ENCODE measurements at places on chromosomes 11 and 22.

- no peak for DNase-seq
Observed at GRCh38 chr11:57457643-57458023, 2.7 kb upstream of the RTN4RL2 start.

DNA sequence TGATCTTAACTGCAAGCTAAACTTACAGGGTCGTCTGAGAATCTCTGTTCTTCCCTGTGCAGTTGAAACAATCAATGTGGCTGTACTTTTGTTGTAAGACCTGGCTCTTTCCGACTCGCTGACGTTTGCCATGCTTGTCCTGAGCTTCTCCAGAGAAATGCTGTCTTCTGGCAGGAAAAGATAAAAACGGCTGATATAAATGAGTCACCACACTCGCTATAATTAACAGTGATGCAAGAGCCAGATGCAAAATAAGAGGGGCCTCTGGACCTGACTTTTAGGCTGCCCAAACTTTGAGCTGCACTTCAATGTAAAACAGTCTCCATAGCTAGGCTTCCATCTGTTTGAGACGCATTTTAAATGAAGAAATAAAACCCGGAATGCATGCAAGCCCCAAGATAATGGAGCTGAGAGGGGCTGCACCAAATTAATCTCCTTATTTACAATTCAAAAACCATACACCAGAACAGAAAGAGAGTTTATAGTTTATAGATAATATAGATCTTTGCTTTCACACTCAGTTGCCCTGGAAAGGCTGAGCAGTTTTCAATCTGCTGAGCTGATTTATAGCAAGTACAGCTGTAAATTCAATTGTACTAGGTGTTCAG lies 48.5 kb downstream of the WT1 start:
- no peak for DNase-seq

DNA sequence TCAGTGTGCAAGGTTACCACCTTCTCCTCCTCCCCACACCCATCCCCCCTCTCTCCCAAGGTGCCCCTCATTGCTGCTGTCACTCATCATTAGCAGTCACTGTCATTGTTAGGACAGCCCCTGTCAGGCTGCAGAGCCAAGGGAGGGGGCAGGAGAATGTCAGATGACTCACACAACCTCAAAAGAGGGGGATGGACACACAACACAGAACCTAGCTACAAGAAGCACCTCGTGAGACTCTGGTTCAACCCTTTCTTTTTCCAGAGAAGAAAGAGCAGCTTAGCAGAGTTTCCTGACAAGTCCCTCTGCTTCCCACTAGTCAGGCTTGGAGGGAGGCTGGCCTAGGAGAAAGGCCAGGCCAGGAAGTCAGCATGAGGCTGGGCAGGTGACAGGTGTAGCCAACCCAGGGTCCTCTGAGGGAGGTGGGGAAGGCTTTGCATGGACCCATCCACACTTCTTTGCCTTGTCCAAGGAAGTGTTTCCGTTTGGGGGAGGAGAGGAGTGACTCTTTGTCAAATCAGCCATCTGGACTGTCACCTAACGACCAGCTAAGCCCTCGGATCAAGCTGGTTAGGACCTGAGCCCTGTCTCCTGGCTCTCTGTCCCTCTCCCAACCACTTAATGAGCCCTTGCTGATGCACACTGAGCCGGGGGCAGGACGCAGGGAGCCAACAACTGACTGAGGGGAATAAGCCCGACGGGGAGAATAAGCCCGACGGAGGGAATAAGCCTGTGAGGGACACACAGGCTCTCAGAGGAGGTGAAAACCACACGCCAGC lies 18.3 kb downstream of the ADORA2A start:
- no peak for DNase-seq

DNA sequence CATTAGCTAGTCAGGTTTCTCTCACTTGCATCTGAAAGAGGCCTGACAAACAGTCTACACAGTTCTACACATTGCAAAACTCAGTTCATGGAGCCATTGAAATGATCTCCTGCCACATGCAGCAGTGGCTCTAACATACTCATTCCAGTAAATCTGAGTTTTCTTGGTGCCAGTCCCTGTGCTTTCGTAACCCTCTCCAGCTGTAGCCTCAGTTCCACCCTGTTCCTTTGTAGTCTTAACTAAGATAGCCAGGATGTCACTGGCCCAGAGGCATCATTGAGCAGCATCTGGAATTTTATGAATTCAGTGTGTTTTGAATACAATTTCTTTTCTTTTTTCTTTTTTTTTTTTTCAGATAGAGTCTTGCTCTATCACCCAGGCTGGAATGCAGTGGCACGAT lies 37.4 kb upstream of the ZBED5 start:
- DNase-seq: no peak

- no peak for DNase-seq
Observed at GRCh38 chr11:83072350-83073242, 899 bp upstream of the RAB30 start.

GRCh38 chr11:16154715-16155396 lies 201.5 kb downstream of the SOX6 start:
- DNase-seq: no peak

DNA sequence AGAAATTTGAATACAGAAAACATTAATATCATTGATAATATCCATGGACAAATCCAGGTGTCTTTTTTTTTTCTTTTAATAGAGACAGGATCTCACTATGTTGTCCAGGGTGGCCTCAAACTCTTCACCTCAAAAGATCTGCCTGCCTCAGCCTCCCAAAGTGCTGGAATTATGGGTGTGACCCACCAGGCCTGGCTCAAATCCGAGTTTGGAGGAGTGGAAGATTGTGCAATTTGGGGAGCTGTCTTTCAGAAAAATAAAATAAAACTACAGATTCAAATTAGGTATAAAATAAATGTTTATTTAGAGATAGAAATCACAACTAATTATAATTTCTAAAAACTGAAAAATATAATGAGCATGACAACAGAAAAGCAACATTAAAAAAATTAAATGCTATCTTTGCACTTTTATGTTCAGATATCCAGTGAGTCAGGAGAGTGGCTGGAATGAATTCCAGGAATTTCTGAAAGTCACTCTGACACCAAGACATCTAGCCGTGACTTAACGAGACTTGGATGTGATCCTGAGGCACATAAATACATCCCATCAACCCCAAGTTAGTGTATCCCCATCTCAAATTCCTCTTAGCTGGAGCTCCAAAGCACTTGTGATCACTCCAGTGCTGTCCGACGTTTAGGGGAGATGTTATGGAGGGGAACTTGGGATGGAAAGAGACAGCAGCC lies 128.6 kb upstream of the THY1 start:
- DNase-seq: no peak

GRCh38 chr22:44331881-44332714 lies 19.3 kb upstream of the SHISAL1 start:
- DNase-seq: no peak

DNA sequence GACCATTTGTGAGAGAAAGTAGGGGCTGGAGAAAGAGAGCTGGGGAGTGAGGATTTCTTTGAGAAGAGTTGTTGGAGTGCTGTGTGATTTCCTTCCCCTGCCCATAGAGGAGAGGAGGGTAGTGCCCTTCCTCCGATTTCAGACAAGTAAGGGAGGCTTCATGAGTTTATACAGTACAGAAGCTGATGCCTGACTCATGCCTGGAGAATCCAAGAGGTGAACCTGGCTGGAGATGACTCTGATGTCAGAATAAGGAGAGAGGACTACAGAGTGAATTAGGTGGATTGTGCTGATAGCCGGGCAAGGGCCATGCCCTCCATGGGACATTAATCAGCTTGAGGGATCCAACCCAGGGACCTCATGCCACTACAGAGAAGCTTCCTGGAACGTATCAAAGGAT lies 91.6 kb downstream of the FAR1 start:
- no peak for DNase-seq

- DNase-seq: no peak
Observed at GRCh38 chr22:27420817-27421361, 380.7 kb downstream of the MN1 start.

GRCh38 chr11:17802491-17802890 lies 67.9 kb downstream of the KCNC1 start:
- no peak for DNase-seq

GRCh38 chr22:30538280-30538679 lies 8.3 kb downstream of the SEC14L6 start:
- DNase-seq: no peak

DNA sequence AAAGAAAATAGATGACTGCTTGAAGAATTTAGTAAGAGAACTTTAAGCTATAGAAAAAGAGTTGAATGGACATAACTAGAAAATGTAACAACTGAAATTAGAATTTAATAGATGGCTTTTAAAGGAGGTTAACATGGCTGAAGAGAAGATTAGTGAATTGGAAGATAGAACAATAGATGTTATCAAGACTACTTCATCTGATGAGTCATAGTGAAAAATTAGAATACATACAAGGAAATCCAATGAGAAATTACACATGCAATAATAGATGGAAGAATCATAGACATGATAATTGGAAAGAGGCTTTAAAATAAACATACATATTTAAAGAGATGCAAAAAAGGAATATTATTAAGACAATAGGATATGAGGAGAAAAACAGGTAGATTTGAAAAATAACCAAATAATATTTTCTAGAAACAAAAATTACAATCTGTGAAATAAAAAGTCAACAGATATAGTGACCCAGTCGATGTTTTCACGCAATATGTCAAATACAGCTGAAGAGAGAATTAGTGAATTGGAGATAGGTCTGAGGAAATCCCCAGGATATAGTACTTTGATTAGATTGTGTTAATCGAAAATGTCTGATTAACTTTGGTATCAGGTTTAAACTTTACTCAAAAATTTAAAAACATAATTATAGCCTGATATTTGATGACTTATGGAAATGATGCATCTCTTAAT lies 28.2 kb downstream of the CAT start:
- DNase-seq: no peak

GRCh38 chr11:35608502-35608901 lies 9.8 kb upstream of the FJX1 start:
- no peak for DNase-seq

DNA sequence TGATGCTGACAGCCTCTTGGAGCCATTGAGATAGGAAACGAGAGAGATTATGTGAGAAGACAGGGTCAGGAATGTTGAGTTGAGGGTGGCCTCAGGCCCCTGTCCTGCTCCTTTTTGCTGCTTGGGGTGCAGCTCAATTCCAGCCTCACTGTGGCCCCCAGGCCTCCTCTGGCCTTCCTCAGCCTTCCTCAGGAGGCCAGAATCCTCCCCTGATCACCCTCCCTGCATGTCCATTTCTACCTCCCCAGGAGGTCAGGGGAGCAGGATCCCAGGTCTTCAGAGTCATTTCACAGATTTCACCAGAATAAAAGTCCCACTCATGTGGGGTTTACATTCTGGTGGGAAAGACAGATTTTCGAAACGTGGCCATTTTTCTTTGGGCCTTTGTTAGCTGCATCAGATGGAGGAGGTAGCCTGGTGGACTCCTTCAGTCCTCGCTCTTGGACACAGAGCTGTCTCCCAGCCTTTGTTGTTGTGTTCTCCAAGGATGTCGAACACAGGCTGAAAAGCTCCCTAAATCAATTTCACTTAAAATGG lies 2.2 kb upstream of the KCNQ1OT1 start:
- DNase-seq: no peak

DNA sequence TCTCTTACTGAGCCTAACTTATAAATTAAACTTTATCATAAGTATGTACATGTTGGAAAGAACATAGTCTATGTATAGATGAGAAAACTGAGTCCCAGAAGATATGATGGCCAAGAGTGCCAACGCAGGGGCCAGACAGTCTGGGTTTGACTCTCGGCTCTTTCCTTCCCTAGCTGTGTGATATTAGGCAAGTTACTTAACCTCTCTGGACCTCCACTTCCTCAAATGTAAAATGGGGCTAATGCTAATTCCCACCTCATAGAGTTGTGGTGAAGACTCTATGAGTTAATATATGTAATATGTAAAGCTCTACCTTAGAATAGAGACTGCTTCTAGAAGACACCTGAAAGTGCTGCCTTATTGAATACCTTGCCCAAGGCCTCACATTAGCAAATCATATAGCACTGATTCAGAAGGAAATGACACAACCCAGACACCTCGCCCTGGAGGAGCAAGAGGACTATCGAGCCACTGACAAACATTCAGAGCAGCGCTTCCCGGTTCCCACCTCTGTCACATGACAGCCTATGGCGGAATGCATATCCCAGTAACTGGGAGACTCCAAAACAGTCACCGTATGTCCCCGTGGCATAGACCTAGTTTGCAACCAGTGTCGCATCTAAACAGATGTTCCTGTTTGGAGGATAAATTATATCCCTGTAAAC lies 11.3 kb upstream of the CCDC86 start:
- DNase-seq: no peak

DNA sequence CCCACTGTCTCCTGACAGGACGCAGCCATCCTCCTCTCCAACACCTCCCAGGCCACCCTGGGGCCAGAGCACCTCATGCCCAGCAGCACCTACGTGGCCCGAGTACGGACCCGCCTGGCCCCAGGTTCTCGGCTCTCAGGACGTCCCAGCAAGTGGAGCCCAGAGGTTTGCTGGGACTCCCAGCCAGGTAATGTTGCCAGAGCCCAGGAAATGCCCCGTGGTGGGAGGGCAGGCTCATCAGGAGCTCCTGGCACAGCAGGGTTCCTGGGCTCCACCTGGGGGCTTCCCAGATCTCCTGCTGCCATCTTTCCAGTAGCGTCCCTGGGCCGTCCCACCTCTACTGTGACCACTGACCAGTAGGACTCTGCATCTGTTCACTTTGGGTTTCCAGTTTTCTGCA lies 16.2 kb downstream of the CSF2RB start:
- no peak for DNase-seq

DNA sequence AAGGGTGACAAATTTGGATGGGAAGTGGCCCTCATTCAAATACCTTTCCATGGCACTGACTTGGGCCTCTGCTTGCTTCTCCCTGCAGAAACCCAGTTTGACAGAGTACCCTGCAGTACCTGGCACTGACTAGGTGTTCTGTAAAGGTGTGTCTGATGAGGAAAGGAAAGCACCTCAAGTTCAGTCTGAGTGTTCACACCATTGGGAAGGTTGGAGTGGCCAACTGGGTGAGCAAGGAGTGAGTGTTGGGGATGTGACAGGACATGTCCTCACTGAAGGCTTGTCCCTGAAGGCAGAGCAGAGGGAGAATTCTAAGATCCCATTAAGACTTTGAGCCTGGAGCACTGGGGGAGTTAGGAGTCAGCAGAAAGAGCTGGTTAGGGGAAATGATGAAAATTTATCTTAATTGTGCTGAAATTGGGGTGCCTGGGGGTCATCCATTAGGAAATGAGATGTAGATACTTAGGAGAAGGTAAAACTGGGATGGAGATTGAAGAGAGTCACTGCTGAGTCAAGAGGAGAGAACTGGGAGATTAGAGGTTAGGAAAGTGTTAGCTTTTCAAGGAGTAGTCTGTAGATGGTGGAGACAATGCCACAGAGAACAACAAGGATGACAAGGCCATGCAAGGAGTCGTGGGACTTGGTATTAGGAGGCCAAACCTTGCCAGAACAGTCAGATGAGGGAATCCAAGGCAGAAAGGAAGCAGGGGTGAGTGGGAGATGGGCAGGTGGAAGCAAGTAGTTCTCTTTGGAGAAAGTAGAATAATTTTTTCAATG lies 6.1 kb downstream of the SREBF2 start:
- DNase-seq: no peak

DNA sequence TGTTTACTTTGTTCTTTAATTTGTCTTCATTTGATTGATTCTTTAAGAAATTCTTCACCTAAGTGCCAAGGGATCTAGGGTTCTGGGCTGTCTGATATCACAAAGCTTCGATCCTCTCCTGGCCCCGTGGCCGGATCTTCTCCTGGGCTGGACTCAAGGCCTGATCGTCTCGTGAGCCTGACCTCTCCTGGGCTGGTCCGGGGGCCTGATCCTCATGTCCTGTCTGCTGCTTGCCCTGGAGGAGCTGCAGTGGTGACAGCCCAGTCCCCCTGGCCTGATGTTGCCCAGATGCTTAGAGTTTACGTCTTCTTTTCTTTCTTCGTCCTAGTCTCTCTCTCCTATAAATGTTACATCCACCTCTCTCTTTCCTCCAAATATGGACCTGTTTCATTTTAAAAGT lies 3.3 kb downstream of the NADSYN1 start:
- no peak for DNase-seq
